ENCODE measurements at places on chromosomes 2 and 18. TPM values are rescaled to one million over a fixed set of nuclear protein-coding genes. Genes with fewer than 3 reads are reported as not detected.

- H3K4me3 ChIP-seq = no peak overlapping the region
- H3K27ac ChIP-seq = no peak overlapping the region
- no peaks in the 10 kb centered on the region for H3K36me3 ChIP-seq
- no peaks in the 10 kb centered on the region for H3K4me1 ChIP-seq
- no peaks in the 10 kb centered on the region for H3K27me3 ChIP-seq
Observed at GRCh38 chr18:40524881-40525280, 1430.2 kb upstream of the PIK3C3 start.

- no peaks in the 10 kb centered on the region for H3K36me3 ChIP-seq
- no peaks in the 10 kb centered on the region for H3K4me1 ChIP-seq
- H3K4me3 ChIP-seq = no peak overlapping the region
- no peak overlapping the region for H3K27ac ChIP-seq
Observed at GRCh38 chr2:78439122-78439521, 586.4 kb upstream of the REG3G start.

DNA sequence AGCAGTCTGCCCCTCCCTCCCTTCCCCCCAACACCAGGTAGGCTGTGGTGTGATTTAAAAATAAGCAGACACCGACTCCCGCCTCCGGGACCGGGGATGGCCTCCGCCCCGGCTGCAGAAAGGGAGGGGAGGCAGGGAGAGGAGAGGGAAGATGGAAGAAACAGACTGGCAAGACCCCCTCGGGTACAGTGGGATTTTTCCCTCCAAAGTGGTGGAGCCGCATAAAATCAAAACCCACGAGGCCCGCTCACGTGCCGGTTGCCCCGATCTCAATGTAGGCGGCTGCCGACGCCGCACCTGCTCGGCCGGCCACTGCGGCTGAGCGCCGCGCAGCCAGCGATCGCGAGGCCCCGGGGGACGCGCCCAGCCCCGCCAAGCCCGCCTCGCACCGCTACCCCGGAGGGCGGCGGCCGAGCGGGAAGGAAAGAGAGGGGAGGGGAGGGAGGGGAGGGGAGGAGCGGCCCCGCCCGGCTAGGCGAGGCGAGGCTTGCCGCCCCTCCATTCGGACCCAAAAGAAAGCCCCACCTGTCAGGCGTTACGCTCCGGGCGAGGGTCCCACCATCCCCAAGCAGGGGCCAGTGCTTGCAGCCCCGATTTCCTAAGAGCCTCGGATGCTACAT, 811 bp downstream of the ADD2 start:
- no peak for DNase-seq
- H3K4me1 ChIP-seq = peaks cover 17% of the 10 kb centered on the region
- H3K27me3 ChIP-seq = no peaks in the 10 kb centered on the region

DNA sequence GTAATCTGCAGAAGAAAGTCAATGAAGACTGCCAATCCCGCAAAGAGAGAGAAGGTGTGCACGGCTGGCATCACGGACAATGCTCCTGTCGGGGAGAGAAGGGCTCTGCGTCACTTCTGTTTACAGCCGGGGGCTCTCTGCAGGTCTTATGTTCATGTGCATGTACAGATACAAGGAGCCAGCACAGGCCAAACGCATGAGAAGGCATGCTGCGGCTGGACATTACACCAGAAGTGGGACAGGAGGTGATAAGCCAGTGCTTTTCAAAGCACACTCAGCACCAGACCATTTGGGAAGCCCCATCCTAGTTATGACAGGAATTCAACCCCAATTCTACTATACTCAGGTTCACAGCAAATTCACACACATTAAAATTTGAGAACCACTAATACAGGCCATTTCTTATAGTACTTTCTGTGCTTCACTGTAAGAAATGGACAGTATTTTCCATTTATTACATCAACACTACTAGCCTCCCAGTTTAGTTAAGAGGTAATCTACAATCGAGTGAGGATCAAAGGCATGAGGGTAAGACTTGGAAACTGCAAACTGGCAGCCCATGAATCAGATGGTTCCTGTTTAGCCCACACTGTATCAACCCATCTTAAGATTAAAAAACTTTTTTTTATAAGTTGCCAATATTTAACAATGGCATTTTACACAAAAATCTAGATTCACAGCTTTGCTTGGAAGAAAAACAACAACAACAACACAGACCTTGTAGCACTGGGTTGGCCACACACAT, 38.2 kb downstream of the RMC1 start:
- H3K27me3 ChIP-seq = no peaks in the 10 kb centered on the region
- no peaks in the 10 kb centered on the region for H3K4me1 ChIP-seq
- DNase-seq = no peak
- H3K27ac ChIP-seq = no peak overlapping the region
- H3K36me3 ChIP-seq = peaks cover 89% of the 10 kb centered on the region

Gene ASB18
- total RNA-seq = not detected

DNA sequence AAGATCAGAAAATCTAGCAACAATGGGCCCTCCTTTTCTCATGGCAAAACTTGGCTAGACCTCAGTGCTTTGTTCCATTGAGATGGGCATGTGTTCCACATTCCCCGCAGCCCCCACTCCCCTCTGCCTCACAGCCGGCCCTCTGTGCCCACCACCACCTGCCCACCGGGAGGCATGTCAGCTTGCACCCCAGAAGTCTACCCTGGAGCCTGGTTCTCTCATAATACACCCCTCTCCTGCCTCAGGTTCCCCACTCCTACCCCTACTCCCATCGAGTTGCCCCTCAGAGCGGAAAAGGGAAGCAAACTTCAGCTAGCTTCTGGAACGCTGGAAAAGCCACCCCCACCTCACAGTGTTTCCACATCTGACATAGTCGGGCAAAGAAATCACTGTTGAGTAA, 219.0 kb downstream of the ANAPC1 start:
- H3K4me3 ChIP-seq = no peak overlapping the region
- H3K27me3 ChIP-seq = no peaks in the 10 kb centered on the region
- H3K27ac ChIP-seq = no peak overlapping the region
- DNase-seq = peak; percentile 34
- H3K4me1 ChIP-seq = peaks cover 9% of the 10 kb centered on the region

Gene MOGAT1
- total RNA-seq = not detected

DNA sequence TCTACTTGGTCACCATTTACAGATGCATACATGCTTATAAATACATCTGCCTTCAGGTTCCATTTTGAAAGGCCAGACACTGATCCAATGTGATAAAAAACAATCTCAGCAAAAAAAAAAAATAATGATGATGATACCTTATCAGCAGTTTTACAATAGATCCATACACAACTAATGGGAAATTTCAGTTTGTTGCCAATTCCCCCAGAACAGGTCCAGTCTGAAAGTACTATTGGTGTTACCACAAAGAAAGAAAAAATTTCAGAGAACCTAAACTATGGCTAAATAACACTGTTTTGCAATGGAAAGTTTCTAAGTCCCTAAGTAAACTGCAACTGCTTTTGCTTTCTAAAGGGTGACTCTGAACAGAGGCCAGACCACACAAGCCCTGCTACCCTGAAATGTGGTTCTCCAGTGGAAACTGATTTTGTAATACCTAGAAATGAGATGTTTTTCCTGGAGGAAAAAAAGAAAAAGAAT, 54.1 kb downstream of the LPIN2 start:
- H3K4me3 ChIP-seq = no peak overlapping the region
- no peak for DNase-seq
- peak overlapping the region; percentile 52 for H3K27ac ChIP-seq

Gene VSNL1
- 4.6 TPM for total RNA-seq

DNA sequence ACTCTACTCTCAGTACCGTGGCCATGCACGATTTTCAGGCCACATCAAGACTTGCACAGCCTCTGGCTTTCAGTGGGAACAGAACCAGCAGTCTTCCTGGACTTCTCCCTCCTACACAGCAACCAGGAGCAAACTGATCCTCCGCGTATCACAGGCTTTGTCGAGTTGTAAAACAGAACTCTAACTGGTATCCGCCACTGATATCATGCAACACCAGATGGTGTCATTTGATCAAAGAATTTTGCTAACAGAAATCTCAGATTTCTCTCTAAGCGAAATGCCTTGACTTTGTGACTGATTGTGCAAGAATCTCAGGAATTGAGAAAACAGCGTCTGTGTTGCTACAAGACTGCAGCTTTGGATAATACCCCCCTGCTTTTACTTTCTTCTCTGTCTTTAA, 85.7 kb downstream of the COPS8 start:
- H3K4me1 ChIP-seq = peaks cover 22% of the 10 kb centered on the region
- peak overlapping the region; percentile 25 for H3K4me3 ChIP-seq
- no peaks in the 10 kb centered on the region for H3K36me3 ChIP-seq

- H3K27me3 ChIP-seq = no peaks in the 10 kb centered on the region
- no peaks in the 10 kb centered on the region for H3K36me3 ChIP-seq
- no peak for DNase-seq
- no peak overlapping the region for H3K4me3 ChIP-seq
- no peaks in the 10 kb centered on the region for H3K4me1 ChIP-seq
Observed at GRCh38 chr2:185108588-185108987, 510.3 kb downstream of the ZNF804A start.

Gene OTOS
- not detected for total RNA-seq

Gene ALPP
- 0.06 TPM for total RNA-seq

- H3K36me3 ChIP-seq = no peaks in the 10 kb centered on the region
- no peak overlapping the region for H3K27ac ChIP-seq
- H3K4me1 ChIP-seq = no peaks in the 10 kb centered on the region
- peak; percentile 53 for DNase-seq
- no peak overlapping the region for H3K4me3 ChIP-seq
- no peaks in the 10 kb centered on the region for H3K27me3 ChIP-seq
Observed at GRCh38 chr18:32907648-32908423, 135.0 kb upstream of the KLHL14 start.

- H3K27ac ChIP-seq = no peak overlapping the region
- H3K4me3 ChIP-seq = no peak overlapping the region
- DNase-seq = no peak
- no peaks in the 10 kb centered on the region for H3K27me3 ChIP-seq
Observed at GRCh38 chr2:228646061-228646460, 464.6 kb upstream of the SPHKAP start.

DNA sequence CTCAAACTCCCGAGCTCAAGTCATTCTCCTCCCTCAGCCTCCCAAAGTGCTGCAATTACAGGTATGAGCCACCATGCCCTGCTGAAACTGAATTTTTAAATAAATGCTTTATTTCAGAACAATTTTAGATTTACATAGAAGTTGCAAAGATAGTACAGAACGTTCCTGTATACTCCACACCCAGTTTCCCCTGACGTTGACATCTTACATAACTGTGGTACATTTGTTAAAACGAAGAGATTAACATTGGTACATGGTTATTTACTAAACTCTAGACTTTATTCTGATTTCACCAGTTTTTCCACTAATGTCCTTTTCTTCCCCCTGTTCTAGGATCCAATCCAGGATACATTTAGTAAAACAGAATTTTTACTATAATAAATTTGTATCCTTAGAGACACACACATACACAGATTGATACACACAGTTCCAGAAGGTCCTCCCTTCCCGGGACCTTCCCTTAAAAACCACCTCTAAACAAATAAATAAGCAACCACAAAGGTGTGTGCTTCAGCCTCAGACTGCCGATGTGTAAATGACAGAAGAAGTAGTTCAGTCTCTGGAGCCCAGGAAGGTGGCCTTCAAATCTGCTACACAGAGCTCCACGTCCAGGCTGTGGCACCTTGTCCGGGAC, 6.9 kb downstream of the NEU2 start:
- no peak for DNase-seq
- H3K4me1 ChIP-seq = no peaks in the 10 kb centered on the region
- H3K4me3 ChIP-seq = no peak overlapping the region
- H3K36me3 ChIP-seq = no peaks in the 10 kb centered on the region

Gene NMUR1
- 2.3 TPM for total RNA-seq

- no peak overlapping the region for H3K27ac ChIP-seq
- DNase-seq = no peak
- H3K4me1 ChIP-seq = no peaks in the 10 kb centered on the region
- H3K36me3 ChIP-seq = peaks cover 12% of the 10 kb centered on the region
Observed at GRCh38 chr18:79332646-79333045, 63.1 kb upstream of the NFATC1 start.

- H3K27me3 ChIP-seq = no peaks in the 10 kb centered on the region
- no peak for DNase-seq
- peaks cover 14% of the 10 kb centered on the region for H3K4me1 ChIP-seq
- no peak overlapping the region for H3K4me3 ChIP-seq
- no peak overlapping the region for H3K27ac ChIP-seq
Observed at GRCh38 chr2:61141151-61141550, 20.8 kb upstream of the C2orf74 start.

GRCh38 chr18:11052800-11053199, 96.6 kb downstream of the PIEZO2 start:
- no peak for DNase-seq
- H3K4me1 ChIP-seq = no peaks in the 10 kb centered on the region
- no peak overlapping the region for H3K27ac ChIP-seq
- H3K27me3 ChIP-seq = no peaks in the 10 kb centered on the region
- H3K36me3 ChIP-seq = no peaks in the 10 kb centered on the region

- DNase-seq = no peak
- H3K36me3 ChIP-seq = no peaks in the 10 kb centered on the region
- H3K27me3 ChIP-seq = no peaks in the 10 kb centered on the region
- peak within 1 kb of the TSS; percentile 70 for H3K27ac ChIP-seq
Observed at GRCh38 chr2:187554011-187554703, at the start of gene TFPI. Gene TFPI, minus strand, starts transcription at chr2:187554435. Its CDS starts 50,667 bp downstream, at chr2:187503768.

Gene SLC19A3
- total RNA-seq = 1.5 TPM

DNA sequence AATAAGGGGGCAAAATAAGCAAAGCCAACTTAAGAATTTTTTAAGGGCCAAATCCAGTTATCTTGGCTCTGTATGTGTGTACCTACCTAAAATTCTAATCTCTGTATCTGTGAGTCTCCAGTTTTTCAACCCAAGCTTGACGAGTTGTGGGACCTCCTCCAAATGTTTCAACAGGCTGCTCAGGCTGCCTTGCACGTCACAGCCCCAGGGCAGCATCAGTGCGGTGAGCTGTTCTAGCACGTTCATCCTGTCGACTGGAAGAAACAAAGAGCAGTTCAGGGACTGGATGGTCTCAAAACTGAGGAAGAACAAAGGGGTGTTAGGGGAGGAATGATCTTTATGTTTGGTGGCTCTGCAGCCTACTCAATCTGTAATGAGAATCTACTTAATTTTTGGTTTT, 29.4 kb downstream of the NLRC4 start:
- no peak overlapping the region for H3K4me3 ChIP-seq
- no peak overlapping the region for H3K27ac ChIP-seq
- no peaks in the 10 kb centered on the region for H3K4me1 ChIP-seq
- H3K27me3 ChIP-seq = no peaks in the 10 kb centered on the region

Gene TYW5
- 4.7 TPM for total RNA-seq

Gene EXOC6B
- 45.9 TPM for total RNA-seq

- no peak overlapping the region for H3K27ac ChIP-seq
- H3K27me3 ChIP-seq = no peaks in the 10 kb centered on the region
- no peak overlapping the region for H3K4me3 ChIP-seq
- H3K36me3 ChIP-seq = no peaks in the 10 kb centered on the region
Observed at GRCh38 chr2:43001787-43002468, 209.5 kb upstream of the HAAO start.
